ENCODE measurements at places on chromosomes 7 and 10.

- no peak for DNase-seq
Measured at GRCh38 chr10:56537984-56538383, 176.9 kb upstream of the ZWINT start.

DNA sequence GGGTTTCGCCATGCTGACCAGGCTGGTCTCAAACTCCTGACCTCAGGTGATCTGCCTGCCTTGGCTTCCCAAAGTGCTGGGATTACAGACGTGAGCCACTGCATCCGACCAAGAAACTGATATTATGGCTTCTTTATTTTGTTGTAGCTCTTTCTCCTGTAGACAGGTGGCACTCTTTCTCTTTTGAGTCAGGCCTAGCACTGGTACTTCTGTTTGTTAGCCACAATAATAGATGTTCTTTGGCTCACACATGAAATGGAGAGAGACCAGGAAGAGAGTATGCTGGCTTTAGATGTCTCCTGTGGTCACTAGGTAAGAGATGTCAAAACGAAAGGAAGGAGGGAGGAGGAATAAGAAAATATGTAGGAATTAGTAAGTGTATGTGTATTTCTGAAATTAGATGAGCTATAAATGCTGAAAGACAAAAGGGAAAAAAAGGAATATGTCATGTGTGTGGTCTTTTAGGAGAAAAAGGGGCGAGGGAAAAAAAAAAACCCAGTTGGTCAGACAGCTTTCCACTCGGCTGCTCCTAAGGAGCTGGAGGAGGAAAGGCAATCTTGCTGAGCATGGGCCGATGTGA is 78.7 kb downstream of the CLEC2L start:
- DNase-seq, result no peak

- DNase-seq, result no peak
Measured at GRCh38 chr10:59905066-59905730, 1.2 kb downstream of the CCDC6 start.

- DNase-seq, result no peak
Measured at GRCh38 chr10:67539312-67539711, 156.7 kb downstream of the CTNNA3 start.

DNA sequence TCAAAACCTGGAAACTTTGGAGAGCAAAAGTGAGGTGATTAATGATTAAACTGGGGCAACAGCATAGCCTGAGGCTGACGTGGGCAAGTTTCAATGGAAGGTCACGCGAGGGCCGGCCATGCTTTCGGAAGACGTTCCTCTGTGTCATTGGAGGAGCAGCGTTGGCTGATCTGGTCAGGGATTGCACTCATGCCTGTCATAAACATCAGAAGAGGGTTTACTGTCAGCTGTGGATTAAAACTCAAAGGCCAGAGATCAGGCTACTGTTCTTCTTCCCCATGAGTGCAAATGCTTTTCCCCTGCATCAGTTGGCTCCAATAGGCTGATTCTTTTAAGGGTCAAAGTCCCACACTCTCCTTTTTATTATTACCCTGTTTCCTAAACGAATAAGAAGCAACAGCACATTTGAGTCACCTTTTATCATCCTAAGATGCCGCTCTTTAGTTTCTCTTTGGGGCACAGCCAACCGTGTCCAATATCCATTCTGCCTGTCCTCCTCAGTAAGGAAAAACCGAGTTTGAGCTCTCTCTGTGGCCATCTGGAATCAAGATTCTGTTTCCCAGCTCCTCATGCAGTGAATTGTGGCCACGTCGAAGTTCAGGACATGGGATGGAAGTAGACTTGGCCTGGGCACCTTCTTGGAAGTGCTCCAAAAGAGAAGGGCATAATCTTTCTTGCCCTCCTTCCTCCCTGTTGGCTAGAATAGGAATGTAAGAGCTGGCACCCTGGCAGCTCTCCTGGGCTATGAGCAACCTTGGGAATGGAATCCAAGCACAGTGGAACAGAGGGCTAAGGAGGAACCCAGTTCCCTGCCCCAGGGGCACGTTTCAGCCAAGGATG is 62.5 kb upstream of the INSIG1 start:
- DNase-seq, result no peak

- no peak for DNase-seq
Measured at GRCh38 chr10:75544386-75544785, 113.0 kb downstream of the LRMDA start.

Data from KG1 (cell line).